Non-pigmented ciliary epithelial cell (primary cell): ENCODE measurements at places on chromosomes 12 and 14.
A peak's percentile ranks its signal among the peaks of the same experiment; 100 is the strongest.

DNA sequence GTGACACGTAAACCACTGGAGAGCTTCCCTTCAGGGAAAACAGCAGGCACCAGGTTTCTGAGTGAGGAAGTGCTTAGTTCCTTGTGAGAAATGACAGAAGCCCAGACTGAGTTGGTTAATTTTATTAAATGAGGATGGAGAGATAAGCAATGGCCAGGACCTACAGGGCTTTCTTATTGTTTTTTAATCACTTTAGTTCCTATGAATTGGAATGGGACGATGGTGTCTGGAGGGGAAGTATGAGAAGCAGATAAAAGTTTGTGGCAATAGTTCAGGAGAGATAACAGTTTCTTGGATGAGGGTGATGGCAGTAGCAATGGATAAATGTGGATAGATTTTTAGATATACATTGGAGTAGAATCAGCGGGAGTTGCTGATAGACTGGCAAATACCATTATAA, 86.5 kb upstream of the PTPRR start:
- no peak for DNase-seq

GRCh38 chr14:21197418-21198205, 41.7 kb upstream of the OR5AU1 start:
- no peak for DNase-seq

GRCh38 chr12:49476091-49476490, 62.7 kb upstream of the KCNH3 start:
- DNase-seq = no peak

GRCh38 chr12:25830456-25830855, 128.0 kb upstream of the RASSF8 start:
- DNase-seq = no peak

GRCh38 chr12:114628199-114628598, 55.8 kb downstream of the TBX3 start:
- DNase-seq = no peak

DNA sequence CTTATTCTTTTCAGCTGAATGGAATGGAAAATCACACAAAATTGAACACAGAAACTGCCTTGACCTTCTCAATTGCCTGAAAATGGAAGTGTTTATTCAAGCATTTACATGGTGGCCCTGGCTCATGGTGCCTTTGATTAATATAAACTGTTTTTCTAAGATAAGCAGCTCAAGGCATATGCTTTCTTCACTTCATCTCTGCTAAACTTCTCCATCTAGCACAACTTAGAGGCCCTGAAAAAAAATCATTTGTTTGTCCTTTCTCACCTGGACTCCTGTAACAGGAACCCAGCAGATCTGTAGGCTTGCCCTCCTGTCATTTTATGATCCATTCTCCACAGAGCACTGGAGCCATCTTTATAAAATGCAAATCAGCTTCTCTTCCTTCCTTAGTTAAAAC, 117.5 kb upstream of the KRR1 start:
- DNase-seq = no peak

DNA sequence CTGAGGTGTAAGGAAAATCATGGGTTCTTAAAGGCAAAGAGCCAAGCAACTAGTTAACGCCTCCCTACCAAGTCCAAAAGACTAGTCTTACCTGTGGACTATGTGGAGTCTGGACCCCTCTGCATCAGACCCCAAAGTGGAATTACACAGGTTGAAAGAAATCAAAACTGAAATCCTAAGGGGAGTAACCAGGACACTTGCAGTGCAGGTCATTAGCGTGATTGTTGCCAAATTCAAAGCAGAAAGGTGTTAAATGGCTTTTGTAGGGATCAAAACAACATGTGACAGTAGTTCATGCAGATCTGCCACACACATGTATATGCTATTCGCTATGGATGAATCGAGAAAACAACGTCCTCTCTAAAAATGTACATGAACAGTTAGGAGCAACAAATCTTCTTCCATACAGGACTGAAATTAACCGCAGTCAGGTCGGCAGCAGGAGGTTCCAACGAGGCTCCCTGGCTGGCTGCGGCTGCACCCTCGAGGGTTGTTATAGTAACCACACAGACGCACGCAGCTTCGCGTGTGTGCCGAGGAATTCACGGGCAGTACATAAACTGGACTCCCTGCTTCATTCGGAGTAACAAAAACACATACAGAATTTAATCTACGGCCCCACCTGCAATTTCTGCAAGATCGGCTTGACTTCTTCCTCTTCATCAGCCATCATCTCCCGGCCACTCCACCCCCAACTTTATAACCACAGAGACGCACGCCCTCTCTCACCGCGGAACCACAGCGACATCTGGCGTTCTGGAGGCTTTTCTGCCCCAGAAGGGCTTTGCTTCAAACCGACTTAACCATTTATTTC, at the start of gene TTC5:
TSS of gene TTC5 (minus strand) at position 687 of the 814 bp plus-strand sequence. CDS start at position 673, 14 bp downstream.
- peak; percentile 60 for DNase-seq

GRCh38 chr12:32501835-32502333, 102.5 kb downstream of the FGD4 start:
- peak; percentile 70 for DNase-seq

- no peak for DNase-seq
Measured at GRCh38 chr12:15778126-15778525, 11.1 kb downstream of the EPS8 start.

- DNase-seq = no peak
Measured at GRCh38 chr12:54932038-54932437, 52.5 kb downstream of the TESPA1 start.

DNA sequence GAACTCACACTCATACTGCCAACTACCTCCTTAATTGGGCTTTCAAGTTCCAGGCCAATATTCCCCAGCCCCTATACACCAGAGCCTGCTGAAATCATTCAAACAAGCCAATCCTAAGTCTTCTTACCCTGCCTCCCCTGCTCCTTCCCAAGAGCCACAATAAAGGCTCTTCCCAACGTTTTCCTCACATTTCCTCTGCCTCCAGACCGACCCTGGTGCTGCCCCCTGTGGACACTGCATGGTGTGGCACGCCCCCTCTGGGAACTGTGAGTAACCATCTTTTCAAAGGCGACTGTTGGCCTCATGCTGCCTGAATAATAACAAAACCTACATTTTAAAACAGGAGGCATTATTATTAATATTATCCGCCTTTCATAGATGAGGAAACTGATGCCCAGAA, 111.6 kb upstream of the NOS1 start:
- DNase-seq = no peak

DNA sequence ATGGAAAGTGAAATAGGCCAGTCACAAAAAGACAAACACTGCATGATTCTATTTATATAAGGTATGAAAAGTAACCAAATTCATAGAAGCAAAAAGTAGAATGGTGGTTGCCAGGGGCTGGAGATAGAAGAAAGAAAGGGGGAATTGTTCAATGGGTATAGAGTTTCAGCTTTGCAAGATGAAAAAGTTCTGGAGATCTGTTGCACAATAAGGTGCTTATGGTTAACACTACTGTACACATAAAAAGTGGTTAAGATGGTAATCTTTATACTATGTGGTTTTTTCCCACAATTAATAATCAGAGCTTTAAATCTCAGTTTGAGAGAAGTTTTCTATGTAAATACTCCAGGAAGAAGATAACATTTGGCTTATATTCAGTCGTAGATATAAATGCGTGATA, 73.4 kb downstream of the SLC38A4 start:
- no peak for DNase-seq

DNA sequence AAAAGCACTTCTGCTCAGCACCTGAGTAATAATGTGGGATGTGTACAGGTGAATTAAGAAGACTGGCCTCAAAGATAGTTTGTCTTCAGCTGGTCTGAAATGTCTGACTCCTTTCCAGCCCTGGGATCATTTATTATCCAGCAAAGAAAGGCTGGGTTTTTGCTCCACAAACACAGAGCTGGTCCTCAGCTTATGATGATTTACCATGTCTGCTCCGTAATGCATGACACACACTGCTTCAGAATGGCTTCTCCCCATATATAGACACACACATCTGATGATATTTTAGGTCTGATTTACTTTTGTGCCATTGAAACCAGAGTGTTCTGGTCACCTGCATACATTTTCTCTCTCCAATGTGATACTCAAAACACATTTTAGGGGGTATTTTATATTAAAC, 225.0 kb downstream of the SLC25A21 start:
- DNase-seq = no peak

- DNase-seq = no peak
Measured at GRCh38 chr12:94183708-94184379, 35.5 kb downstream of the PLXNC1 start.

GRCh38 chr12:7872566-7873319, at the start of gene SLC2A14:
Gene SLC2A14 (minus strand): TSS chr12:7872915. CDS start chr12:7869880, 3,035 bp downstream.
- DNase-seq = no peak

DNA sequence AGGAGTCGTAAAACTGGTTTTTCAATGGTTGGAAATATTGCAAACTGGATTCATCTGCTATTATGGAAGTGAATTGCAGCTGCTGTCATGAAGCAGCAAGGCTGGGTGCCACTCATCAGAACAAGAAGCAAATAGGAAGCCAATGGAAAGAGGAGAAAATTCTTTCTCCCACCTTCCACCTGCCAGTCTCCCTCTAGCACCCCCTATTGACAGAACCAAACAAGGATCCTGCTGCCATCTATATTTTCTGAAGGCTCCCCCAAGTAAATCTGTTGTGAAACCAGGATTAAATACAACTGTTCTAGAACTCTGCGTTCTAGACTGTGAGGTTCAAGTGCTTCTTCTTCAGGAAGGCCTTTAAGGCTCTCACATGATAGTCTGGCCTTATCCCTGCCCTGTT, 286.6 kb downstream of the AACS start:
- DNase-seq = no peak

DNA sequence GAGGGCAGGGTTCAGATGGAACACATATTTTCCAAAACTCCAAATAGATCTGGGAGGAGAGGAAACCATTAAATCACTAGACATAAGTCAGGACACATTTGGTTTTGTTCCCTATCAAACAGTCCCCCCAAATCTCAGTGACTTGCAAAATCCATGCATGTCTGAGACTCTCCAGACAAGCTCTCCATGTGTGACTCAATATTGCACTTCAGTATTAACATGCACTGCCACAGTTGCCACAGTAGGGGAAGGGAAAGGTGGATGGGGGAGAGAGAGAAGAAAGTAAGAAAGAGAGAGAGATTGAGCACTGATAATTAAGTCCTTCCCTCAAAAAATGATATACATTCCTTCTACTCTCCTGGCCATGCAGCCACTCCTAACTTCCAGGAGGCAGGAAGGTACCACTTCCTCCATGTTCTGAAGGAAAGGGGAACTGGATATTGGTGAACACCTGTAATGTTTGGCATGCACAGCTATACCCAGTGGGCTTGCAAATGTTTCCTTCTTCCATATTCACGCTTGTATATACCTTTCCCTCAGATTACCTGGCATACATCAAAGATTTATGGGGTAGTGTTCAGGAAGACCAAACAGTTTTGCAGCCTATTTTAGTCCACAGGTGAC, 310.0 kb downstream of the ZFP36L1 start:
- no peak for DNase-seq

DNA sequence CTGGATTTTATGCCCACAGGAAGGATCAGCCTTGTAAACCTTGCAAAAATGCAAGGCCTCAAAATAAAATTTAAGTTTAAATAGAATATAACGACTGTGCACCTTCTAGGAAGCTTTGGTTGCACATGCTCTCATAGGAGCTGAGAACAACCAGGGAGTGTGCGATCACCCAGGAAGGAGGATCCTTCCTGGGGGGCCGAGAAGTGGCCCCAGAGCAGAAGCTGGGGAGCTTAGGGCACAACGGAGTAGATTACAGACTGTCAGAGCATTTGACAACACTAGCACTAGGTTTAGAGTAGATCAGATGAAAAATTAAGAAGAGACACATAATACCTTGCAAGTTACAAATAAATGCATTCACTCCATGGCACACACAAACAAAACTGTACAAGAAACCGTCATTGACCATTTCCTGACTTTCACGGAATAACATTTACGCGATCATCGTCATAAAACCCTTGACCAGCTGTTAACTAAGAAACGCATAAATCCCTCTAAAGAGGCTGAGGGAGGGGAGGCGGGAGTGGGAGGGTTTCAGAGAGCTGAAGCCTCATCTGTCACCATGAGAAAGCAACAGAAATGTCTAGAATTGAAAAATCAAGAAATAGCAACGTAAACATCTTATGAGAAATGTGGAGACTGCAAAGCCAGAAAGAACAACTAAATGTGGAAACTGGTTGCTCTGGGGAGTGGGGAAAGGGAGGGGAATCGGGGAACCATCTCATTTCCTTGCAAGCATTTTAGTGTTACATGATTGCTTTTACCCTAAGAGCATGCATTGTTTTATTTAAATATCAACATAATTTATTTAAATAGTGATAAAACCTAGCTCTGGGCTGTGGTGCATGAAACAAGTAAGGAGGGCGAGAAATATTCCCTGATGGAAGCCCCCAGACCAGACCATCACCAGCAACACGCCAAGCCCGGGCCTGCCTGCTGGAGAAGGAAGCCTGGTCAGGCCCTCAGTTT, 13.1 kb upstream of the CCDC85C start:
- DNase-seq = no peak

DNA sequence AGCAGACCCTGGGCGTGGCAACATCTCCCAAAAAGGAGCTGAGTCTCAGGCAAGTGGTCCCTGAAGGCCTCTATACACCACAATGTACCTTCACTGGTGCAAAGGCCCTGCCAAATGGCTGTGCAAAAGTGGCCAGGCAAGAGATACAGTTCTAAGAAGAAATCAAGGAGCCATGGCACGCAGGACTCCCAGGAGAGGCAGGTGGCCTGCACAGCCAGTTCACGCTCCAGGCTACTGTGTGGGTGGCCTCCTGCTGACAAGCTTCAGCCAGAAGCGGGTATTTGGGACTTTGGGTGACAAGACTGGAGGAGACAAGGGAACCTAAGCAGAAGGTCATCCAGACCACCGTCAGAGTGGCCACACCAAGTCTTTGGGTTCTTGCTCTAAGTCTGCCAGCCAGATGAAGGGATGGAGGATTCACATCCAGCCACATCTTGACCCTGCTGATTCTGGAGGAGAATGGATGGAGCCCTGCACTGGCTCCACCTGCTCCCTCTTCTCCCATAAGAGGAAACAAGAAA, 20.5 kb upstream of the ZFP36L1 start:
- no peak for DNase-seq

DNA sequence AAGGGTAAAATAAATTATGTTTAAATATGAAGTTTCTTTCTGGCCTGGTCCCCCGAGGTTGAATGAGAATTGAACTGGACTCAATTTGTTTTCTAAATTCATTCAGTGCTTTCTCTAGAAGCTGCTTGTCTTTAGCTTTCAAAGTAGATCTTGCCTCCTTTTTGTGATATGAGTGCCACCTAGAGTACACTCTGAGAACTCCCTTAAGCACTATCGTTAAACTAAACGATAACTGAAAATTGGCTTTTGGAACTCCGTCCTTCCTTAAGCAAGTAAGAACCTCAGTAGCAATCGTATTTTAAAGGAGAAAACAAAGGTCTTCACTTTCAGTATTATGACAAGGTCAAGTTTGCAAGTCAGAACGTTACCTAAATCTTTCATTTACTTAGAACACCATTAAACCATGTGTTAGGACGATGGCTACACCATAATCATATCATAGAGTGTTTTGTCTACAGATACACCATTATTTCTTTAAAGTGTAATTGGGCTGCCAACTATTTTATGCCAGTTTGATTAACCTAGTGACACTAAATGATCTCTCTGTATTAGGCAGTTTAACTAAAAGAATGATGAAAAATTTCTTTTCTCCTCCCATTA, 364.8 kb downstream of the SNAPC1 start:
- DNase-seq = peak; percentile 20

GRCh38 chr12:55847033-55847432, 4.3 kb upstream of the MMP19 start:
- DNase-seq = peak; percentile 42

GRCh38 chr12:103745962-103746361, 95.1 kb downstream of the NT5DC3 start:
- DNase-seq = no peak

- DNase-seq = no peak
Measured at GRCh38 chr14:83461521-83461920, 1927.9 kb upstream of the SEL1L start.
